ENCODE measurements at places on chromosomes 16 and 17.
A peak's percentile ranks its signal among the peaks of the same experiment; 100 is the strongest.

GRCh38 chr17:22516861-22517636 lies 824.7 kb downstream of the KCNJ18 start:
- no peak for DNase-seq

GRCh38 chr16:54846766-54847165 lies 83.9 kb upstream of the IRX5 start:
- no peak for DNase-seq

GRCh38 chr17:42135664-42136653 lies 13.4 kb downstream of the HSPB9 start:
- DNase-seq, result no peak

GRCh38 chr16:85567935-85568334 lies 45.2 kb upstream of the GSE1 start:
- no peak for DNase-seq

- no peak for DNase-seq
Measured at GRCh38 chr16:19884611-19885450, at the start of gene GPRC5B. GPRC5B (minus strand) TSS chr16:19884848; CDS start chr16:19872845, 12,003 bp downstream.

- DNase-seq, result no peak
Measured at GRCh38 chr16:84180519-84181140, 6.2 kb downstream of the TAF1C start.

- DNase-seq, result no peak
Measured at GRCh38 chr16:87324411-87325275, 7.5 kb upstream of the C16orf95 start.

GRCh38 chr17:14303343-14304221 lies 2.7 kb downstream of the HS3ST3B1 start:
- DNase-seq, result no peak

DNA sequence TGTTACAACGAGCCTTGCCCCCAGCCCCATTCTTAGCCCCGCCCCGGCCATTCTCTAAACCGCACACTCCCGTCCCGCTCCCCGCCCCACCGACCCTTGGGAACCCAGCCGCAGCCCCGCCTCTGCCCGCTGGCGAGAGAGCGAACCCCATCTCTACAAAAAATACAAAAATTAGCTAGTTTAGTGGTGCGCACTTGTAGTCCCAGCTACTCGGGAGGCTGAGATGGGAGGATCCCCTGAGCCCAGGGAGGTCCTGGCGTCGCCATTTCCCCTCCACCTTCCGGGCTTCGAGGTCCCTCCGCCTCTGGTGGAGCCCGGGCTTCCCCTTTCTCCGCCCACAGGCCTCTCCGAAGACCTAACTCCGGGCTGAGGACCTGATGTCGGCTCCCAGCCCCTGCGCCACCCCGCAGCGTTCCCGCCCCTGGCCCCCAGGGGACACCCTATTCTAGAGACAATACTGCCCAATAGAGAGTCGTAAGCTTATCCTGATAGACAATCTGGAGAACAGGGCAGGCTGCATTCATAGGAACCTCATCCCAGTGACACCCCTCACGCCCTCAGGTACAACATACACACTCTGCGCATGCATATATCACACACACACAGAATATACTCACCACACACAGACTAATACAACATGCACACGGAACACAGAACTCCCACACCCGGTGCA lies 480 bp upstream of the PROCA1 start:
- peak; percentile 64 for DNase-seq

GRCh38 chr17:72588961-72589360 lies 468.1 kb downstream of the SOX9 start:
- DNase-seq, result no peak

DNA sequence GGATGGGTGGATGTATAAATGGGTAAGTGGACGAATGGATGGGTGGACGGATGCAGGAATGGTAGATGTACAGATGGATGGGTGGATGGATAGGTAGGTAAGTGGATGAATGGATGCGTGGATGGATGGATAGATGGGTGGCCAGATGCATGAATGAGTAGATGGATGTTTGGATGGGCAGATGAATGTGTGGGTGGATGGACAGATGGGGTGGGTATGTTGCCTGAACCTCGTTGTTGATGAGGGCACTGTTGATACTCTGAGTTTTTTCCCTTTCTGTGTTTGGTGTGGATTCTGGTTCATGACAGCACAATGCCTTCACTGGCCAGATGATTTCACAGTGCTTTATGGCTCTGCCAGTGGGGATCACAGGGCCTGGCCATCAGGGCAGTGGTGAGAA lies 208.3 kb downstream of the NPIPB11 start:
- DNase-seq, result no peak

- DNase-seq, result no peak
Measured at GRCh38 chr16:1993731-1994131, 4.0 kb downstream of the SYNGR3 start.

GRCh38 chr16:58542291-58542690 lies 27.0 kb downstream of the SETD6 start:
- no peak for DNase-seq

DNA sequence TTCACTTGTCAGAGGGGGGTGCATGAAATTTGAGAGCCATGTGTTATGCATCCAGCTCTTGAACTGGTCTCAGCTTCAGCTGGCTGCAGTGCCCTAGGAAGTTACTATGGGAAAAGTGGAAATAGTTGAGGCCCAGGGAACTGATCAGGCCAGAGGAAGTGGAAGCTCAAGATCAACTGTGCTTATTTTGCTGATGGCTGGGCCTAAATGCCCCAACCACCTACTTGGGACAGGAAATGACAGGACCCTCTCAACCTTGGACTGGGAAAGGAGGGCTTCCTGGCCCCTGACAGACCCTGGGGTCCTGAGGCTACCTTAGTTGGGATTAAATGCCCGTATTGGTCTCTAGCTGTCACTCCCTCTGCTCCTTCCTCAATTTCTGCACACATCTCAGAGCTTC lies 1.2 kb upstream of the TAOK2 start:
- DNase-seq, result no peak

DNA sequence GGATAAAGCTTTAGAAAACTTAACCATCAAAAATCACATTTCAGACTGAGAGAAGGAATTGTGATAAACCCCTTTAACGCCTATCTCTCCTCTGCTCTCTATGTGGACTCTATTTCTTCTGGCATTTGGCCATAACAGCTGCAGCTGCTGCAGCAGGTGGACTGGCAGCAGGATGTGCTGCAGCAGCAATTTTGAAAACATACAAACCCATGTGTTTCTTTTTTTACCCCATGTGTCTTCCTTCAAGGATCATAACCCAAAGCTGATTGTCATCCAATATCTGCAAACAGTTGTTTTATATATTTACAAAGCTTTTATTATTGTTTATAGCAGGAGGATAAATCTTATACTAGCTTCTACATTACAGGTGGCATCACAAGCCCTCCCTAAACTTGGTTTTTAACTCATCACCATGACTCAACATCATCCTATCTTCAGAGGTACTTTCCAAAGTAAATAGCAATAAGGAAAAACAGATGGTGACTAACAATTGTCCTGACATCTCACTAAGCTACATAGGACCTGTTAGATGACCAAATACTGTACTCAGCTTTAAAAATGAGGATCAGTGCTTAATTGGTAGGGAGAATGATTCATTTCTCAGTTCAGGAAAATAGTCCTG lies 14.5 kb upstream of the KRTAP9-2 start:
- no peak for DNase-seq

GRCh38 chr16:84986879-84987278 lies 24.5 kb downstream of the ZDHHC7 start:
- no peak for DNase-seq

DNA sequence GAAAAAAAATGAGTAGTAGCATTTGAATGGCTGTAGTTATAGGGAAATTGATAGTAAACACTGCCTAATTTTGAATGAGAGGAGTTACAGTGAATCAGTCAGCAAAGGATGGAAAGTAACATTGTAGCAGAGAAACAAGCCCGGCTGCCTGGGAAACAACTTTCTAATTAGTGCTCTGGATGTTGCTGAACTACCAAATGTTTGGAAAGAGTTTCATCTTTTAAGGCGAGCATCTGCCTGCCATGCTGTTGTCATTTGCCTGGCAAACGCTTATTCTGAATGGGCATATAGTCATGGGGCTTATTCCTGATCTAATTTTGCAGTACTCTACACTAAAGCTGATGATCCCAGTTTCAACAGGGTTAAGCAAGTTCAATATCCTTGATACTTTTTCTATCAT lies 138.6 kb downstream of the CDH11 start:
- no peak for DNase-seq

- DNase-seq, result no peak
Measured at GRCh38 chr17:29495011-29495410, 71.8 kb downstream of the ABHD15 start.

- DNase-seq, result no peak
Measured at GRCh38 chr17:72119077-72119872, 1.5 kb upstream of the SOX9 start.

DNA sequence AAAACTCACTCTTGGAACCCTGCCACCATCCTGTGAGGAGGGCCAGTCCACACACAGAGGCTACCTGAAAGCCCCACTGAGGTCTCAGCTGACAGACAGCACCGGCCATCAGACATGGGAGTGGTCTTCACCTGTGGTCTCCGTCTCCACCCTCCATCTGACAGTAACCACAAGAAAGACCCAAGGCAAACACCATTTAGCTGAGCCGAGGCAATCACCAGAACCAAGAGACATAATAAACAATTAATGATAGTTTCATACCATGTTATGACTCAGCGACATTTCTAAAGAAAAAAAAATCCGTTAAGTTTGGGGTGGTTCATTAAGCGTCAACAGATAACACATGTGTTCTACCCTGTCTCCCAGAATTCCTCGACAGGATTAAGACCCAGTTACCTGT lies 6.1 kb upstream of the EVPLL start:
- no peak for DNase-seq

DNA sequence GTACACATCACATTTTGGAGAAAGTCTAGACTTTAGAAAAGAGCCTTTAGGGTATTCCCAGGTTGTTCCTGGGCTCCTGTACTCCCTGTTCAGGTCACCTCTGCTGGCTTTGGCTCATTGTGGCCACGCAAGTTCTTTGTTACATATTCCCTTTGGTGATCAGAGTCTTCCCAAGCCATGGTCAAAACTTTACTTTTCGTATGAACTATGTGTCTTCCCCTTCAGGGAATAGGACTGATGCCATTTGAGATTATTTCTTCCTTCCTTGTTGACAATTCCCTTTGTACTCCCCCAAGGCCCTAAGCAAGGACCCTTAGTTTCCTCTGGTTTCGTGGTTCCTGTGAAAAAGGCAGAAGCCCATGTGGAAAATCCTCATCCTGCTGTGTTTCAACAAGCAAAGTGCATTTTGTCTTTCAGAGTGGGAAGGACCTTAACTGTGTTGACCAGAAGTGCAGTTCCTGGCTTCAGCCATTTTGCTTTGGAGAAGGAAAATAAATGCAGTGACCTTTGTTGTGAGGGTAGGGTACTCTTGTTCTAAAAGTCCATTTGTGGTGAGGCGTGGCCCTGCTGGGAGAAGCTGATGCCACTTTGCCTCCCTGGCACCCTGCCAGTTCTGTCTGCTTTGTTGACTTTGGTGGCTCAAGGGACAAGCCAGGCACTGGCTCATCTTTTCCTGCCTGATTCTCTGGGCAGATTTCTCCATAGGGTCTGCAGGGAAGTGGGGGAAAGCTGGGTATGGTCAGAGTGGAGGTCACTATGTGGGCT lies 55.1 kb downstream of the ZNRF1 start:
- DNase-seq, result no peak

GRCh38 chr17:74011966-74012365 lies 191.5 kb upstream of the RPL38 start:
- DNase-seq, result no peak
